HCEC 1CT (cell line): ENCODE measurements at places on chromosomes 16 and 17.

DNA sequence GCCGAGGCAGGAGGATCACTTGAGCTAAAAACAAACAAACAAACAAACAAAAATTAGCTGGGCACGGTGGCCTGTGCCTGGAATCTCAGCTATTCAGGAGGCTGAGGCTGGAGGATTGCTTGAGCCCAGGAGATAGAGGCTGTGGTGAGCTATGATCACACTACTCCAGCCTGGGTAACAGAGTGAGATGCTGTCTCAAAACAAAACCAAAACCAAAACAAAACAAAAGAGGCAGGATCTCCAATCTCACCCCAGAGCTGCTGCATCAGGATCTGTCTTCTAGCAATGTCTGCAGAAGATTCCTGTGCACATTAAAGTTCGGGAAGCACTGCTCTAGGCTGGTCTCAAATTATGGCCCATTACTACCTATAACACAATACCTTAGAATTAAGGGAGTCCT lies 43.1 kb downstream of the MAP2K6 start:
- DNase-seq = no peak

GRCh38 chr16:68676113-68676860 lies 31.2 kb downstream of the CDH3 start:
- no peak for DNase-seq

- no peak for DNase-seq
These were observed 87.5 kb downstream of the AXIN2 start for GRCh38 chr17:65473985-65474384.

DNA sequence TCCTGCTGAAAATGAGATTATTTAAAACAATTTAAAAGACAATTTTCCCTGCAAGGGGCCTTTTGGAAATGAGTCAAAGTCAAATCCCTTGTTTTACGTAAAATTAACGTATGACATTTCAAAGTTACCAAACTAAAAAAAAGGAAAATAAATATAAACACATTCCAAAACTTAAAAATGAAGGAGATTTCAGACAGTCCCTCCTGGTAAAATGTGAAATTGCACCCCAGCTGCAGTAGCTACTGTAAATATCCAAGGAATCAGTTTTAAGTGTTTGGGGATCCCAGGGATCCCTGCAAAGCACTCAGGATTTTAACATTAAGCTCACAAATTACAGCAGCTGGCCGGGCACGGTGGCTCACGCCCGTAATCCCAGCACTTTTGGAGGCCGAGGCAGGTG lies 63.3 kb downstream of the NXN start:
- no peak for DNase-seq

GRCh38 chr16:60142619-60143347 lies 1408.7 kb upstream of the GOT2 start:
- DNase-seq = no peak

GRCh38 chr17:82384051-82384729 lies 12.6 kb downstream of the UTS2R start:
- DNase-seq = no peak

- no peak for DNase-seq
These were observed 17.2 kb downstream of the NKD1 start for GRCh38 chr16:50565428-50565827.

DNA sequence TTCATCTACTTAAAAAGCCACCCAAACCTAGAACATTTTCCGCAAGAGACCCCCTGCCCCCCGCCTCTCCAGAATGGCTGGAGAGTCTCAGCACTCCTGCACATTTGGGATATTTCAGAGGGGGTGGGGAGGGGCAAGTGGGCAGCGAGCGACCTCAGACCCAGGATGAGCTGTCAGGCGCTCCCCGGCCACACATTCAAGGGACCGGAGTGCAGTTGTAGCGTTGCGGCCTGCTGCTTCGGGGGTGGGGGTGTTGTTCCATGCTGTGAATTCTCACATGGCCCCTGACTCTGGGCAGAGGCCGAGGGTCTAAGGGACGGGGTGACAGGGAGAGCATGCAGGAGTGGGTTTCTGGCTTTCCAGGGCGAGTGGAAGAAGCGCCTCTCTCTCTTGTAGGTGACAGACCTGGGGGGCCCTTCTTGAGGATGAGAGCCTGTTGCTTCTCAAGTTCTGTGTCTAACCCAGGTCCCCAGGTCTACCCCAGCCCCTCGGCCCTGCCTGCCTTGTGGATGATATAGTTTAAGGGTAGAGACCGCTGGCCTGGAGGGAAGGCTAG lies 231.2 kb downstream of the SEC14L1 start:
- DNase-seq = no peak

GRCh38 chr17:44397479-44398440 lies 8.3 kb upstream of the ITGA2B start:
- no peak for DNase-seq

- no peak for DNase-seq
These were observed 1.2 kb upstream of the YPEL2 start for GRCh38 chr17:59330053-59330942.

- peak; percentile 85 for DNase-seq
These were observed 1.6 kb downstream of the LASP1 start for GRCh38 chr17:38871247-38872015.

DNA sequence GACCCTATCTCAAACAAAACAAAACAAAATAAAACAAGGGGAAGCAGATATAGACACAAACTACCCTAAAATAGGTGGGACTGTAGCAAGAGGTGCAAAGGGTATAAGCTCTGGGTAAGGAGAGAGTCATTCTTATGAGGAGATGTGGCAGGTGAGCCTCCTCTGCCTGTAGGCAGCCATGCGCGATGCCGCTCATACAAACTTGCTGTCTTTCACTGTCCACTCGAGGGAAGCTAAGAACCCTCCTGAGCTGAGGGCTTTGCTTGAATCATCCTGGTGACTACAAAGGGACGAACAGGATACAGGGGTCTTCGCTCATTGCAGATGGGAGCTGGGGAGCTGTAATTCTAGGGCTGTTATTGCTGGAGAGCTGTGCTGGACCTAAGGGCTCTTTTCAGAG lies 14.8 kb upstream of the IL27 start:
- no peak for DNase-seq

GRCh38 chr17:27327397-27327796 lies 33.5 kb downstream of the WSB1 start:
- DNase-seq = no peak

DNA sequence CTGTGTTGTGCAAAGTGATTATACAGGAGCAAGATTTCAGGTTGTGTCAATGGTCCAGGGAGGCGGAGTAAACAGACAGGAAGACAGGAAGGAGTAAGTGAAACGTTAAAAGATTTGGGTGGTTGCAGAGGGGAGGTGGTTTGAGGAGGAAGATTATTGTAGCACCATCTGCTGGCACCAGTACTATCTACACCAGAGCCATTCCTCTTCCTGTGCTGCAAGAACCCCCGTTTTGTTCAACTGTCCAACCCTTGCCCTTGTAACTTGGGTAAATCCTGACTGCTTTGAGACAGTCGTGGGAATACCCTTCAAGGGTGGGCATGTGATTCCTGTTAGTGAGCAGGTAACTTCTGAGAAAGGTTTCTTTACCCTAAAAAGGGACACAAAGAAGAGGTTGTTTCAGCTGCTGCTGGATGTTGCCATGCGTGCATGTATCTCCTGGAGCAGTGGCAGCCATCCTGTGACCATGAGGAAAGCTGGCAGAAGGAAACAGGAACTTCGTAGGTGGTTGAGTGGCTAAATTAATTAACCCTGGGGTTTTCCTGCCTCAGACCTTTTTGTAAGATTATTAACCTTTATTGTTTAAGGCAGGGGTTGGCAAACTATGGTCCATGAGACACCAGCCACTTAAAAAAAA lies 124.1 kb downstream of the PRKCA start:
- peak; percentile 44 for DNase-seq

GRCh38 chr17:50908860-50909764 lies 43.0 kb upstream of the TOB1 start:
- DNase-seq = no peak

GRCh38 chr17:76077584-76078110 lies 1.3 kb upstream of the ZACN start:
- no peak for DNase-seq

DNA sequence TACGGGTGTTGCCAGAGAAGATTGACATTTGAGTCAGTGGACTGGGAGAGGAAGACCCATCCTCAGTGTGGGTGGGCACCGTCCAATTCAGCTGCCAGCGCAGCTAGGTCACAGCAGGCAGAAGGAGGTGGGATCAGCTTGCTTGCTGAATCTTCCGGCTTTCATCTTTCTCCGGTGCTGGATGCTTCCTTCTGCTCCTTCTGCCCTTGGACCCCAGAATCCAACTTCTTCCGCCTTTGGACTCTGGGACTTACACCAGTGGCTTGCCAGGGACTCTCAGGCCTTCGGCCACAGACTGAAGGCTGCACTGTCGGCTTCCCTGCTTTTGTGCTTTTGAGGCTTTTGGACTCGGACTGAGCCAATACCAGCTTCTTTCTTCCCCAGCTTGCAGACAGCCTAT lies 46.1 kb upstream of the RPL38 start:
- no peak for DNase-seq

GRCh38 chr16:12398029-12398682 lies 405.5 kb downstream of the CPPED1 start:
- DNase-seq = no peak

DNA sequence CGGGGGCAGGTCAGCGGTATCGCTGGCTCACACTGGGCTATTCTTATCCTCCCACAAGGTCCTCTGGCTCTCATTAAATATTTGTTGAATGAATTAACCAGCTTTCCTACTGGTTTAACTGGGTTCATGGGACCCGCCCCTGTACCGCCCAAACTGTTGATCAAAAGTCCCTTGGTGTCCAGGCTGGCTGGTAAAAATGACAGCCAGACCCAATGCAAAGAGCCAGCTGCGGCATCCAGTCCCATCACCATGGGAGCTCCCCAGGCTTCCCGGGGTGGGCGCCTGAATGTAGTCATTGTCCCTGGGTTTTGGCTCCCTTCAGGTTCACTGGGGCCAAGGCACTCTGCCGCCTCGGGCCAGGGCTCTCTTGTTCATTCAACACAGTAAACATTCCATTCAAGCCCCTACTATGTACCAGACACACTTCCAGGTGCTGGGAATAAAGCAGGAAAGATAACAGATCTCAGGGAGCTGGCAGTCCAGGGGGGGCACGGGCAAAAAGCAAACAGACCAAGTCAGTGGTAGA lies 11.7 kb upstream of the ATP2C2 start:
- DNase-seq = no peak

DNA sequence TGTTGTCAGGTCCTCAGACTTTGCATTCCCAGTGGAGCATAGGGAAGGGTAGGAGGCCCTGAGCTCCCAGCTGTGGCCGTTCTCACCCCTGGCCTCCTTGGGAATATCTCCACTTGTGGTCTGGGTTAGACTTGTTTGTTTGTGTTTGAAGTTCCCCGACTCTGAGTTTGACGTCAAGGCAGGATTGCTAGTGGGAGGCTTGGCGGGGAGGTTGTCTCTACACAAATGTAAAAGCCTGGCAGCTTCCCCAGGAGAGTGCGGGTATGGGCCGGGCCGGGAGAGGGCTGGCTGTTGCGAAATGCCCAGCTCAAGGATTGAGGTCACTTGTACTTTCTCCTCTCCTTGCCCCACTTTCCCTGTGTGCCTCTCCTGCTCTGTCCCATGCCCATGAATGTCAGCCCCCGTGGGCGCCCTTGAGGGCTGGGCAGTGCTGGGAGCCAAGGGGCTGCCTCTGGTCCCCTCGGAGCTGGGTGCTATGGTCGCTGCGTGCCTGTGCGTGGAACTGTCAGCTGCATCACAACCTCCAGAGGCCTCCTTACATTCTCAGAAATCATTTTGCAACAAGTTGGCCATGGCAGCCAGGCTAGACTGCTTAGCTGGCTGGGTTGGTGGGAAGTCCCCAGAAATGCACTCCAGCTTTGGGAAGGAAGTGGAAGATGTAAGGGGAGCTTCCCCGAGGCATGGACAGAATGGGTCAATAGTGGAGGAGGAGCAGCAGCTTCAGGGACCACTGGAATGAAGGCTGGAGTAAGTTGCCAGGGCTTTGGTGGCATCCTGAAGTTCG lies 84.3 kb downstream of the KSR1 start:
- DNase-seq = peak; percentile 86
